ENCODE measurements at places on chromosomes 16 and 17.

DNA sequence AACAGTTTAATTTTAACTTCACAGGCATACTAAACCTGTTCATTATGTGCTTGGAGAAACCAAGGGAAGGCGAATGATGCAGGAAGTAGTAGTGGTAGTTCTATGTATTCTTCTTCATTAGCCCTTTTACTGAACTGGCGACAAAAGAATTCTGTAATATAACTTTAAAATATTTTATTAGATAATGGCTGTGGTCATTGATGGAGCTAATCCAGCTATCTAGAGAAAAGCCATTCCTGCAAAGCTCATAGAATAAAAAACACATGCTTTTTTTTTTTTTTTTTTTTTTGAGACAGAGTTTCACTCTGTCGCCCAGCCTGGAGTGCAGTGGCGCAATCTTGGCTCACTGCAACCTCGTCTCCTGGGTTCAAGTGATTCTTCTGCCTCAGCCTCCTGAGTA lies 23.5 kb downstream of the TANC2 start:
- no peak for DNase-seq

DNA sequence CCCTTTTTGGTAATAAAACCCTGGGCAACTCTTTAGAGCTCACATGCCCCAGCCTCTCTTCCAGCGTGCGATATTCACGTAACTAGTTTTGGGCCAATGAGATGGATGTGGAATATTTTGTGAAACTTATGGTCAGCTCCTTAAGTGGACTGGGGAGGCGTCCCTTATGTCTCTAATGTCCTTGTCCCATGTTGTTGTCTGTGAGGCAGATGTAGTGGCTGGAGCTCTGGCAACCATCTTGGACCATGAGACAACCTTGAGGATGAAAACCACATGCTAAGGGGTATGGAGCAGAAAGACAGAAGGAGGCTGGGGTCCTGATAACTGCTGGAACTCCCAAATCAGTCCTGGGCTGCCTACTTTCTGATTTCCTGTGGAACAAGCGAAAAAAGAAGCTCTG lies 31.4 kb upstream of the GPRC5B start:
- no peak for DNase-seq

- no peak for DNase-seq
These were observed 96.9 kb downstream of the RBFOX3 start for GRCh38 chr17:79513820-79514535.

GRCh38 chr17:82229698-82230608 lies 1.1 kb downstream of the SLC16A3 start:
- no peak for DNase-seq

- no peak for DNase-seq
These were observed 348.9 kb upstream of the C16orf82 start for GRCh38 chr16:26717826-26718225.

DNA sequence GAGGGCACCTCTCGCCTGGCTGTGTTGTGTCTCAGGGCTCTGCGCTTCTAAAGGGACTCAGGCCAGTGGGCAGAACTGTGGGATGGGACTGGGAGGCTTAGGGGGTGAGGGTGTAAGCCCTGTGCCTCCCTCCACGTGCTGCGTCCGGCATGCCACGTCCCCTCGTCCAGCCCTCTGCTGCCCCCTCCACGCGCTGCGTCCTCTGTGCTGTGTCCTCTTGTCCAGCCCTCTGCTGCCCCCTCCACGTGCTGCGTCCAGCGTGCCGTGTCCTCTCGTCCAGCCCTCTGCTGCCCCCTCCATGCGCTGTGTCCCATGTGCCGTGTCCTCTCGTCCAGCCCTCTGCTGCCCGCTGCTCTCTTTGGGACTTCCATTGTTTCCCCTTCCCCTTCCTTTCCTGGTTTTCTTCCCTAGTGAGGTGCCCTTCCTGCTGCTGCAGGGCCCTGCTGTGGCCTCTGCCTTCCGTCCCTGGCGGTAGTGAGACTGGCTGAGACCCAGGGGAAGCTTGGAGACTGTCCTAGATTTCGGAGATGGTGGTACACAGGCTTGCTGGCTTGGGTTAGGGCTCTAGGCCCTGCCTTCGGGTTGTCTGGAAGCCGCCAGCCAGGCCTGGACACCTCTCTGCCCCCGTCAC lies 6.4 kb upstream of the ZNF750 start:
- no peak for DNase-seq

- DNase-seq: no peak
These were observed 5.2 kb upstream of the SH2B1 start for GRCh38 chr16:28858421-28858820.

DNA sequence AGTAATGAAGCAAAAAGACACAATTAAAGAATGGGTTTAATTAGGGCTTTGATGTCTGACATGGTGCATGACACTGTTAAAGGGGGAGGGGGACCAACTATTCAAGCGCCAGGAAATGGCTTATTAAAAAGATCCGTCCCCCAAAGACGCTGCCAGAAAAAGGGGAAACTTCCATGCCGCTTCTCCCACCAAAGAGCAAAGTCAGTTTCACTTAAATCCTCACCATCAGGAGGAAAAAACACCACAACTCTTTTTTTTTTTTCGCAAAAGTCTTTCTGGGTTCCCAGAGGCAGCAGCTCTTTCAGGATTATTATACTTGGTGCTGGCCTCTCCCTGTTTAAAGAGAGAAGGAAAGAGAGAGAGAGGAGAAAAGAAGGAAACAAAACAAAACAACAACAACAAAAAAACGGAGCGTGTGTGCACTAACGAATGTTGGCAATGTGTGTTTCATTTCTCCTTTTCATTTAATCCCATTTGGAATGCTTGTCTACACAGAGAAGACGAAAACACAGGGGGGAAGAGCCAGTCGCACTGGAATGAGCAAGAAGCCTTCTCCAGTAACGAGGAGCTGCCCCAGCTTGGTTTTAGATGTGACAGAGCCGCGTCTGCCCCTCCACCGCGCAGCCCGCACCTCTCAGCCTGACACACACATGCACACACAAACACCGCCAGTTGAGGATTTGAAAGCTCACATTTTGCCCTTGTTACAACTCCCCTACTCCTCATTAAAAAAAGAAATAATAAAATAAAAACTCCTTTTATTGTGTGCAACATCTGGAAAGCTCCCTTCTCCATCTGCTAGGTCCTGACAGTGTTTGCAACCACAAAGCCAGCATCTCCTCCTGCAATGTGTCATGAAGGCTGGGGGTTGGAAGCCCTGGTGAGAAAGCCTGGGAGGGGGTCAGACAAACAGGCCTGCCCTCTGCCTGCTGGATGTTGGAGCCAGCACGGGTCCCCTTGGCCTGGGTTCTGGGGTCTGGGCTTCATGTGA lies 32.7 kb upstream of the AXIN2 start:
- no peak for DNase-seq
